ENCODE measurements at places on chromosomes 12 and 14.

DNA sequence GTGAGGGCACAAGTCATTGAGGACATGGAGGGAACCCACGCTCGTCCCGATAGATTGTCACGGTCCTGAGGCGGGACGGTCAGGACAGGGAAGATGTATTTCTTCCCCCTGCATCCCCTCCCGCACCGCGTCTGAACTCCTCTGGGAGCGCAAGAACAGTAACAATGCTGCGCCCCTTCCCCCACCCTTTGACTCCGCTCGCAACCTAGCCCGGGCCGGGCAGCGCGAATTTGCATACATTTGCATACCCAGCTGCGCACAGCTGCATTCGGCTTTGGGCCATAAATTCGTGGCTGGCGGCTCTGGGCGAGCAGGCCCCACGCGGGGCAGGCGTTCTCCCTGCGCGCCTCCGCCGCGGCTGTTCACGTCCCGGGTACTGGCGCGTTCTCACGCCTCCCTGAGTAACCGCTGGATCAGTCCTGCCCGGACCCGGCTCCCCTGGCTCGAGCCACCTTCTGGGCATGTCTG, 29.0 kb upstream of the SMUG1 start:
- DNase-seq: no peak

GRCh38 chr12:12790956-12791355, 5.5 kb downstream of the APOLD1 start:
- DNase-seq: no peak

GRCh38 chr14:73851567-73852382, at the start of gene PTGR2:
Gene PTGR2 (plus strand): TSS chr14:73851831. CDS start chr14:73858863, 7,032 bp downstream.
- DNase-seq: peak; percentile 94

DNA sequence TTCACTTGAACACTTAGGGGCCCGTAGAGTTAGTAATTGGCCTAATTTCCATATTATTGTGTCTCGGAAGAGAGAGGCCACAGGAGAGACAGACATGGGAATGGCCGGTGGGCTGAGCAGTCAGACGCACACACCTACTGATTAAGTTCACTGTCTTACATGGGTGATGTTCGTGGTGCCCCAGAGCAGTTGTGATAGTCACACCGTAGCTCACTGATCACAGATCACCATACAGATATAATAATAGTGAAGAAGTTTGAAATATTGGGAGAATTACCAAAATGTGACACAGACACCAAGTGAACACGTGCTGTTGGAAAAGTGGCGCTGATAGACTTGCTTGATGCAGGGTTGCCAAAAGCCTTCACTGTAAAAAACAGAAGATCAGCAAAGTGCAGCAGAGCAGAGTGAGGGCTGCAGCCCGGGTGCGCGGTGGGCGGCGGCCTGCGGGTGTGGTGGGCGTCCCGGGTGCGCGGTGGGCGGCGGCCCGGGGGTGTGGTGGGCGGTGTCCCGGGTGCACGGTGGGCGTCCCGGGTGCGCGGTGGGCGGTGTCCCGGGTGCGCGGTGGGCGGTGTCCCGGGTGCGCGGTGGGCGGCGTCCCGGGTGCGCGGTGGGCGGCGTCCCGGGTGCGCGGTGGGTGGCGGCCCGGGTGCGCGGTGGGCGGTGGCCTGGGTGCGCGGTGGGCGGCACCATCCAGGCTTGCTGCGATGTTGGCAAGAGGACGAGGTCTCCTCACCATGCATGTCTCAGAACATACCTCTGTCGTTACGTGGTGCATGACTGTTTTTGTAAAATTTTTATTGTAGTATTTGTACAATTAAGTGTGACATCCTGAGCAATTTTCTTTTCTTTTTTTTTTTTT, 34.3 kb upstream of the TEX22 start:
- DNase-seq: peak; percentile 60

DNA sequence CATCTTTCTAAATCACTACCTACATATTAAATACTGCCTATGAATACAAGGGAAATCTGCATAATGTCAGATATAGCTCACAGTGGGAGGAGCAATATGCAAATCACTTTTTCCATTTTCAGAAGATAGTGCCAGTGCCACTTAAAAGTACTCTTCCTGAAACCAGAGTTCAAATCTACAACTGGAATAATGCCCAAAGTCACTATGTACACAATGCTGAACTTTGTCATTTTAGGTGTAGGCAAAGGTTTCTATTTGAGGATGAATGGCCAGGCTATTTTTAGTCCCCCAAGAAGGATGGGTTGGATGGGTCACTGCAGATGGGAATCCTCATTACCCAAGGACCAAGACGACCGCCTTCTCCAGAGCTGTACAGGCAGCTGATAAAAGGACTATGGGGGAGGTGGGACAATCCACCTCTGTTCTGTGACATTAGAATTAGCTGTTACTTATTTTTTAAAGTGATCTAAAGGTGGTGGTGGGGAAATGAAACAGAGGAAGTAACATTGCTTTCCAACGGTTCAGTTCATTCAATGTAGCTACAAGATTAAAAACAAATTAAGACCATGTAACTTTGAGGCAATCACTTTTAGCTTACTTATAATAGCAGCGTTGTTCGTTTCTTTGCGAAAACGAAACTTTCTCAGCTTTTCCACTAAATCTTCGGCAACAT, 5.6 kb downstream of the GMFB start:
- no peak for DNase-seq

Data from CD4-positive, alpha-beta T cell treated with Interleukin-10 for 1 hour (primary cell).